ENCODE measurements at places on chromosomes 1 and 21.

DNA sequence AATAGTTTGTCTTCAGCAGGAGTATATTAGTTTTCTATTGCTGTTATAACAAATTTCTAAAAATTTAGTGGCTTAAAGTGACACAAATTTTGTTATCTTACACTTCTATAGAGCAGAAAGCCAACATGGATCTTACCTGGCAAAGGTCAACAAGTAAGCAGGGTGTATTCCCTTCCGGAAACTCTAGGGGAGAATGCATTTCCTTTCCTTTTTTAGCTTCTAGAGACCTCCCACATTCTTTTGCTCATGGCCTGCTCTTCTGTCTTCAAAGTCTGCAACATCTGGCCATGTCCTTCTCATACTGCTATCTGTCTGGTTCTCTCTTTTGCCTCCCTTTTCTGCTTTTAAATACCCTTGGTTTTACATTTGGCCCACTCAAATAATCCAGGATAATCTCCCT is 242.6 kb downstream of the ZNF648 start:
- H3K27me3 ChIP-seq = no peaks in the 10 kb centered on the region
- H3K36me3 ChIP-seq = no peaks in the 10 kb centered on the region
- H3K27ac ChIP-seq = no peak overlapping the region
- no peak overlapping the region for H3K4me3 ChIP-seq

- no peak for DNase-seq
- no peaks in the 10 kb centered on the region for H3K36me3 ChIP-seq
- no peaks in the 10 kb centered on the region for H3K27me3 ChIP-seq
- H3K27ac ChIP-seq = no peak overlapping the region
Measured at GRCh38 chr1:240666568-240667198, 54.7 kb upstream of the GREM2 start.

- H3K4me1 ChIP-seq = no peaks in the 10 kb centered on the region
- H3K27me3 ChIP-seq = no peaks in the 10 kb centered on the region
- no peak overlapping the region for H3K27ac ChIP-seq
Measured at GRCh38 chr1:58732087-58732775, 32.4 kb upstream of the MYSM1 start.

- H3K27ac ChIP-seq = peak overlapping the region; percentile 22
Measured at GRCh38 chr1:236282425-236282716, 613 bp upstream of the ERO1B start.

DNA sequence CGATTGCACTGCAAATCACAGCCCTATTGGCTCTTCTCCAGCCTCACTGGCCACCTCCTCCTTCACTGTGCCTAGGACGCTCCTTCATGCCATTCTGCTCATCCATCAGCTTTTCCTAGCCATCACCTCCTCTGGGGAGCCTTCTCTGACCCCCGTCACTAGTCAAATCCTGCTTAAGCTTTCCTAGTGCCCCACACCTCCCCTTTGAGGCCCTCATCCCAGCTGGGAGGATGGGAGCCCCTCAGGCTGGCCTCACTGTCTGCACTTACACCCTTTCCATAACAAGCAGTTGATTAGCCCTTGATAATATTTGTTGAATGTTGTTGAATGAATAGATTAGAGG is 50.7 kb downstream of the KLHDC7A start:
- DNase-seq = no peak
- no peak overlapping the region for H3K4me3 ChIP-seq
- H3K27me3 ChIP-seq = no peaks in the 10 kb centered on the region
- H3K27ac ChIP-seq = no peak overlapping the region
- no peaks in the 10 kb centered on the region for H3K36me3 ChIP-seq

- no peaks in the 10 kb centered on the region for H3K36me3 ChIP-seq
- H3K4me1 ChIP-seq = no peaks in the 10 kb centered on the region
- no peak for DNase-seq
- H3K27me3 ChIP-seq = no peaks in the 10 kb centered on the region
- no peak overlapping the region for H3K27ac ChIP-seq
Measured at GRCh38 chr1:109630081-109630897, 10.7 kb downstream of the AMPD2 start.

DNA sequence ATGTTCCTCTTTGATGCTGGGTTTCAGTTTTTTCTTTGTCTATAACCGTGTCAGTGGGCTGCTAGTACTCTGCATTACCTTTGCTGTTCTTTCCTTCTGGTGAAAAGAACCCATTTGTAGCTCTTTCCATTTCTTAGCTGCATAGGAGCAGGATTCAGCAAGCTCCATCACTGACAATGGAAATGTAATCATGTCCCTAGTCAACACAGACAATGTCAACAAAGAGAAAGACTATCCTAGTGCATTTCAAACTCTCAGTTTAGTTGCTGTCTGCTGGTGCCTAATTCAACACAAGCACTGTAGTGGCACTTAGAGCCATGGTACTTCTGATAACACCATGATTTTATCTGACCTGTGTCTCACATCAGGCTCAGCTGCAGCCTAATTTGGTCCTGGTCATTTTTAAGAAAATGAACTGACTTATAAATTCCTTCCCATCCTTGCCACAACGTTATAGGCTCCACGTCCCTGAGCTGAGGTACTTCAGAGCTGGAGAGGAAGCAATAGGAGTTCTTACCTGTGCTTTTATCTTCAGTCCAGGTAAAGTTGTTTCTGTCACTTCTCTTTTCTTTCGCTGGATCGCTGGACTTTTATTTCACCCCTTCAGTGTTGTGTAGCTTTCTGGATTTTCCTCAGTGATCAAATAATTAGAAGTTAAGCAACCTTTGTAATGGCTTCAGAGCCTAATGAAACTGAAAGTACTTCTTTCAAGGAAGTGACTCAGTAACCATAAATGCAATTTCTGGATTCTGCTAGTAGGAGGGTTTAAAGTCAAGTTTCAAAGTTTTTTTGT is at the start of gene GBP3:
GBP3 (minus strand) TSS at position 700 of the 793 bp plus-strand sequence. CDS start 2,145 bp downstream, outside the sequence.
- peak within 1 kb of the TSS; percentile 52 for H3K4me3 ChIP-seq
- no peak for DNase-seq
- no peaks in the 10 kb centered on the region for H3K36me3 ChIP-seq
- H3K27ac ChIP-seq = peak within 1 kb of the TSS; percentile 88
- H3K4me1 ChIP-seq = no peaks in the 10 kb centered on the region

GRCh38 chr1:55355549-55355948 is 140.4 kb upstream of the USP24 start:
- H3K27me3 ChIP-seq = no peaks in the 10 kb centered on the region
- no peaks in the 10 kb centered on the region for H3K36me3 ChIP-seq
- no peaks in the 10 kb centered on the region for H3K4me1 ChIP-seq
- H3K4me3 ChIP-seq = no peak overlapping the region

GRCh38 chr1:184507604-184508280 is 120.9 kb downstream of the C1orf21 start:
- H3K4me1 ChIP-seq = peaks cover 4% of the 10 kb centered on the region
- no peaks in the 10 kb centered on the region for H3K27me3 ChIP-seq
- DNase-seq = no peak
- no peak overlapping the region for H3K27ac ChIP-seq
- H3K4me3 ChIP-seq = no peak overlapping the region
- H3K36me3 ChIP-seq = no peaks in the 10 kb centered on the region

- no peak overlapping the region for H3K4me3 ChIP-seq
- no peaks in the 10 kb centered on the region for H3K36me3 ChIP-seq
- no peak for DNase-seq
- H3K27ac ChIP-seq = no peak overlapping the region
- no peaks in the 10 kb centered on the region for H3K27me3 ChIP-seq
Measured at GRCh38 chr1:86489242-86489878, 20.6 kb downstream of the CLCA1 start.

DNA sequence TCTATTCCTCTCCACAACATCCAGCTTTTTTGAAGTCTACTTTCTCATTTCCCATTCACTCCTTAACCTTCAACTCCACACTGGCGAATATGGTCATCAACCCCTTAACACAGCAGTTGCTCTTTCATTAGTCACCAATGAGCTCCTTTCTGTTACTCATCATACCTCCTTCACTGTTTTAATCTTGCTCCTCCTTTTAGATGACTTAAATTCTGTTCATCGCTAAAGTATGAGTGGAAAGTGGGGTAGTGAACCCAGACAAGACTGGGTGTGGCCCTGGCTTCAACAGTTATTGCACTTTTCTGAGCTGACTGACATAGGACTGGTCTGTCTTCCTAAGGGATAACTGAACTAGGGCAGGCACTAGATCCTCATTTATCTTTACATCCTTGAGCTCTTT is 51.3 kb downstream of the AKT3 start:
- peaks cover 17% of the 10 kb centered on the region for H3K4me1 ChIP-seq
- no peaks in the 10 kb centered on the region for H3K27me3 ChIP-seq
- peak overlapping the region; percentile 24 for H3K27ac ChIP-seq

DNA sequence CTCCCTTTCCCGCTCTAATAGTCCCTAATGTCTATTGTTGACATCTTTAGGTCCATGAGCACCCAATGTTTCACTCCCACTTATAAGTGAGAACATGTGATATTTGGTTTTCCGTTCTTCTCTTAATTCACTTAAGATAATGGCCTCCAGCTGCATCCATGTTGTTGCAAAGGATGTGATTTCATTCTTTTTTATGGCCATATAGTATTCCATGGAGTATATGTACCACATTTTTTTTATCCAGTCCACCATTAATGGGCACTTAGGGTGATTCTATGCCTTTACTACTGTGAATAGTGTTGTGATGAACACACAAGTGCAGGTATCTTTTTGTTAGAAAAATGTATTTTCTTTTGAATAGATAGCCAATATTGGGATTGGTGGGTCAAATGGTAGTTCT is 126.0 kb upstream of the RAB3GAP2 start:
- H3K27ac ChIP-seq = no peak overlapping the region
- no peaks in the 10 kb centered on the region for H3K4me1 ChIP-seq
- no peak overlapping the region for H3K4me3 ChIP-seq
- H3K27me3 ChIP-seq = no peaks in the 10 kb centered on the region

DNA sequence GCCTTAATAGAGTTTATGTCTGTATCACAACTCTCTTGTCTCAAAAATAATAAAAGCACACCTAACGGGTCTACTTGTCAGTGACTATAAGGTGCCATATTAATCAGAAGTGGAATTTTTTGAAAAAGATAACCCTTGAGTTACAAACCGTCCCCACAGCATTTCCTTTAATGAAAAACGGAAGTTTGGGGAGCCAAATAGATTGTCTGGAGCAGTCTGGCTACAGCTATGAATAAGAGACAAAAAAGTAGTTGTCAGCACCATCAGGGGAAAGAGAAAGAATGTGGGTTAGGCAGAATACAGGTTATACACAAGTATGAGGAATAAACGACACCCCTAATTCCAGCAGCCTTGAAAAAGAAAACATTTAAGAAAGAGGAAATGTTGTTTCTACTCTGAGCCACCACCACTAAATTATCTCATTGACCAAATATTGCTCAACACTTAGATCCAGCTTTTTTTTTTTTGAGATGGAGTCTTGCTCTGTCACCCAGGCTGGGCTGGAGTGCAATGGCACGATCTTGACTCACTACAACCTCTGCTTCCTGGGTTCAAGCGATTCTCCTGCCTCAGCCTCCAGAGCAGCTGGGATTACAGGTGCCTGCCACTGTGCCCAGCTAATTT is 29.4 kb upstream of the USP24 start:
- no peaks in the 10 kb centered on the region for H3K27me3 ChIP-seq
- no peaks in the 10 kb centered on the region for H3K4me1 ChIP-seq
- DNase-seq = no peak
- no peak overlapping the region for H3K27ac ChIP-seq
- no peaks in the 10 kb centered on the region for H3K36me3 ChIP-seq

DNA sequence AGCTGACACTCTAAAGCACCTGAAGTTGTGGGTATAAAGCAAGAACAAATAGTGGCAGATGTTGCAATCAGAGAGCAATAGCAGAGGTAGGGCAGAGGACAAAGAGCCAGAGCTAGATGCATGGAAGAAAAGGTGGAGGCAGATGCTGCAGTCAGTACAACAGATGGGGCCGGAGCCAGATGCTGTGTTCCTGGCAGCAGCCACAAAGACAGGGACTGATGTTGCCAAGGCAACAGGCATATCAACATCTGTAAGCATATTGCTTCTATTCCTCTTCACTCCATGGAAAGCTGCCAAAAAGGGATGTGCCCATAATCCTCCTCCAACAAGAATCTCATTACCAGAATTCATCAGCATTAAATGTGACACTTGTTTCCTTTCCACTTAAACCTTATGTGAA is 108.0 kb downstream of the TNNI3K start:
- H3K27ac ChIP-seq = no peak overlapping the region
- H3K27me3 ChIP-seq = no peaks in the 10 kb centered on the region
- DNase-seq = peak; percentile 17
- no peaks in the 10 kb centered on the region for H3K4me1 ChIP-seq

DNA sequence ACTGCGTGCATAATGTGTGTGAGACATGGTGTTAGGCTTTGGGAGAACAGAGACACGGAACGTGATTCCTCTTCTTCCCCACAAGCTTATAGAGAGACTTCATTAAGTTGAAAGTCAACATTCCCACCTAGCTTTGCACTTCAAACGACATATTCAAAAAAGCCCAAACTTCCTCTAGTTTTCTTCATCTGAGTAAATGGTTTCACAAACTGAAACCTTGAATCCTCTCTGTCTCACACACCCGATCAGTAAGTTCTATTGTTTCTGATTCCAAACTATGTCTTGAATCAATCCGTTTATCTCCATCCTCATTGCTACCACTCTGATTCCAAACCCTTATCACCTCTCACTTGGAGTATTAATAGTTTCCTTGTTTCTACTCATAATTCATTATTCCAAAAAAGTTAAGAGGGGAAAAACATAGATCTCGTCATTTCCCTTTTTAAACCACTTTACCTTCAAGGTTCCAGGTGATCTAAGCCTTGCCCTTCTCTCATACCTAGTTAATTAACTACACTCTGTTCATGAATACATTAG is 1.6 kb upstream of the METTL18 start:
- H3K27ac ChIP-seq = no peak overlapping the region
- no peak overlapping the region for H3K4me3 ChIP-seq
- no peaks in the 10 kb centered on the region for H3K36me3 ChIP-seq
- no peaks in the 10 kb centered on the region for H3K27me3 ChIP-seq
- no peak for DNase-seq

GRCh38 chr21:39386194-39386593 is 37.3 kb upstream of the HMGN1 start:
- H3K4me3 ChIP-seq = peak overlapping the region; percentile 17
- peak overlapping the region; percentile 86 for H3K27ac ChIP-seq
- H3K36me3 ChIP-seq = no peaks in the 10 kb centered on the region
- peak; percentile 43 for DNase-seq
- H3K4me1 ChIP-seq = no peaks in the 10 kb centered on the region
- no peaks in the 10 kb centered on the region for H3K27me3 ChIP-seq

DNA sequence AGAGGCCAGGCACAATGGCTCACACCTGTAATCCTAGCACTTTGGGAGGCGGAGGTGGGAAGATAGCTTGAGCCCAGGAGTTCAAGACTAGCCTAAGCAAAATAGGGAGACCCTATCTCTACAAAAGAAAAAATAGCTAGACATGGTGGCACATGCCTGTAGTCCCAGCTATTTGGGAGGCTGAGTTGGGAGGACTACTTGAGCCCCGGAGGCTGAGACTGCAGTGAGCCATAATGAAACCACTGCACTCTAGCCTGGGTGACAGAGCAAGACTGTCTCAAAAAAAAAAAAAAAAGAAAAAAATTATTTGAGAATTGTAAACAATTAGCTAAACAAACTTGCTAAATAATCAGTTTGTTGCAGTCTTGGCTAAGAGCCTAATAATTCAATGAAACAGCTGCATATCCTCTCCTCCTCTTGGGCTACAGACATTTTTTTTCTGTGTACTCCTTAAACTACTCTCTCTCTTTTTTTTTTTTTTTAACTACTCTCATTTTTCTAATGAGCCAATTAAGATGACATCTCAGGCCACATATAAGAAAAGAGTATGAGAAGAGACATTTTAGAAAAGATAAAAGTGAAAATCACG is 10.5 kb upstream of the DNAJB4 start:
- H3K27me3 ChIP-seq = no peaks in the 10 kb centered on the region
- no peaks in the 10 kb centered on the region for H3K4me1 ChIP-seq
- no peak overlapping the region for H3K4me3 ChIP-seq
- no peak for DNase-seq
- H3K36me3 ChIP-seq = no peaks in the 10 kb centered on the region

GRCh38 chr1:195594322-195594721 is 1013.9 kb downstream of the KCNT2 start:
- no peaks in the 10 kb centered on the region for H3K4me1 ChIP-seq
- H3K27ac ChIP-seq = no peak overlapping the region
- H3K36me3 ChIP-seq = no peaks in the 10 kb centered on the region
- no peak for DNase-seq
- H3K27me3 ChIP-seq = no peaks in the 10 kb centered on the region
- no peak overlapping the region for H3K4me3 ChIP-seq
